ENCODE measurements at places on chromosomes 11 and 22. TPM values are rescaled to one million over a fixed set of nuclear protein-coding genes. Genes with fewer than 3 reads are reported as not detected.
A peak's percentile ranks its signal among the peaks of the same experiment; 100 is the strongest.

- peak; percentile 35 for DNase-seq
These were observed 15.0 kb downstream of the DENND5A start for GRCh38 chr11:9250139-9250582.

GRCh38 chr11:37861671-37862070 is 1263.6 kb upstream of the RAG2 start:
- DNase-seq, result no peak

- DNase-seq, result peak; percentile 69
These were observed at the start of gene AMOTL1 for GRCh38 chr11:94767701-94768601. TSS of gene AMOTL1 (plus strand) at chr11:94768356. CDS start at chr11:94768512, 156 bp downstream.

GRCh38 chr11:69974528-69974927 is 103.6 kb upstream of the ANO1 start:
- peak; percentile 59 for DNase-seq

The TMEM86A gene
- total RNA-seq, result 0.53 TPM

GRCh38 chr11:32396331-32396730 is 39.0 kb downstream of the WT1 start:
- no peak for DNase-seq

GRCh38 chr11:77198440-77198849 is 70.4 kb downstream of the MYO7A start:
- peak; percentile 48 for DNase-seq

The MS4A3 gene
- not detected for total RNA-seq

The TTC36 gene
- 68.4 TPM for total RNA-seq

The DERL3 gene
- 1.1 TPM for total RNA-seq

DNA sequence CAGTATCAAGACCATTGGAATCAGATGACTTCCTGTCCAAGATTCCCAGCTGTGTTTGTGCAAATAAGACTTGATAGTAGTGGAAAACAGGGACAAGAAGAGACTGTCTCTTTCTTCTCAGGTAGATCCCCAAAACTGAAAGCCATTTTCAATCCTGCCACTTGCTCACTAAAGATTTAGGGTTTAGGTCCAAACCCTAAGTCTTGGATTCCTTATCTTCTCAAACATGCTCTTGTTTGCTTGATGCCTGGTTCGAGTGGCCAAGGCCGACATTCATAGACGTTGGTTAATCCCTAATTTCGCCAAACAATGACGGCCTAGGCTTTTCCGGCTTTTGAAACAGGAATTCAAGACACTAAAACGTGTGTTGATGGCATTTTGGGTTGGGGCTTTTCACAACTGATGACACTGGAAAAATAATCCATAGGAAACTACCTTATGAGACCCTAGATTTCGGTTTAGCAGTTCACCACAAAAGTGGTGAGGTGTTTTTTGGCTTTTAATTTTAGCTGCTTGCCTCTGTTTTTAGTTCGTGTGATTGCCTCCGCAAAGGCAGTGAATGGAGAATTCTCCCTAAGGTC is 1.0 kb upstream of the GTPBP1 start:
- no peak for DNase-seq

The FLRT1 gene
- not detected for total RNA-seq

GRCh38 chr11:22193348-22194051 is 615 bp downstream of the ANO5 start:
- peak; percentile 47 for DNase-seq
